ENCODE measurements at places on chromosomes 6 and 20.

- DNase-seq = no peak
Observed at GRCh38 chr6:135504734-135505133, 7.2 kb upstream of the AHI1 start.

GRCh38 chr6:147909640-147910039 lies 401.1 kb downstream of the SAMD5 start:
- DNase-seq = no peak

GRCh38 chr6:97668716-97669115 lies 385.7 kb upstream of the MMS22L start:
- DNase-seq = no peak

GRCh38 chr6:46011188-46012085 lies 4.2 kb downstream of the CLIC5 start:
- DNase-seq = no peak

- no peak for DNase-seq
Observed at GRCh38 chr20:49367113-49367512, 89.3 kb upstream of the ZNFX1 start.

- no peak for DNase-seq
Observed at GRCh38 chr6:132089173-132089572, 138.0 kb upstream of the CCN2 start.

DNA sequence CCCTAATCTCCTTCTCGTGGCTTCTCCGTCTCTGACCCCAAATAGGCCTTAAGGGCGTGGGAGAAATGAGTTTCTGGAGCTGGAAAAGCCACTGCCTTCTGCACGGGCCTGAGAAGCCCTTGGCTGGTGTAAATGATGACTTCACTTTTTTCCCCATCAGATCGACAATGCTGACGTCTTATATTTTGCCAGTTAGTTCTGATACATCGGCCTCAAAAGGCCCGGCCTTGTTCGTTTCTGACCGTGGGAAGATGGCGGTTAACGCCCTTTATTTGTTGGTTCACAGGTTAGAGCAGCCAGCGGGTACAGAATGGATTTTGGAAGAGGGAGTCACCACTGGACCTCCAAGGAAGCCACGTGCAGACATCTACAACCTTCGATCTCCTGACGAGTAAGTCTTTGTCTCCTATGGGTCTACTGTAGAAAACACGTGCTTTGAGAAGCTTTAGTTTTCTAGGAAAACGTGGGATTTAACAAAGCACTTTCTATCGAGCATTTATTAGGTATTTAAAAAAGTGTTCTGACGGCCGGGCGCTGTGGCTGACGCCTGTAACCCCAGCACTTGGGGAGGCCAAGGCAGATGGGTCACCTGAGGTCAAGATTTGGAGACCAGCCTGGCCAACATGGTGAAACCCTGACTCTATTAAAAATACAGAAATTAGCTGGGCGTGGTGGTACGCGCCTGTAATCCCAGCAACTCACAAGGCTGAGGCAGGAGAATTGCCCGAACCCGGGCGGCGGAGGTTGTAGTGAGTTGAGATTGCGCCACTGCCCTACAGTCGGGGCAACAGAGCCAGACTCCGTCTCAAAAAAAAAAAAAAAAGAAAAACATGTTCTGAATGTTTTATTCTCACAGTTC lies 1.2 kb upstream of the ZNFX1 start:
- peak; percentile 88 for DNase-seq

- DNase-seq = peak; percentile 52
Observed at GRCh38 chr6:111361648-111362047, 121.4 kb downstream of the REV3L start.

- DNase-seq = no peak
Observed at GRCh38 chr6:87538510-87539260, 51.1 kb downstream of the RARS2 start.

GRCh38 chr20:1945134-1945618 lies 48.7 kb downstream of the PDYN start:
- DNase-seq = no peak

DNA sequence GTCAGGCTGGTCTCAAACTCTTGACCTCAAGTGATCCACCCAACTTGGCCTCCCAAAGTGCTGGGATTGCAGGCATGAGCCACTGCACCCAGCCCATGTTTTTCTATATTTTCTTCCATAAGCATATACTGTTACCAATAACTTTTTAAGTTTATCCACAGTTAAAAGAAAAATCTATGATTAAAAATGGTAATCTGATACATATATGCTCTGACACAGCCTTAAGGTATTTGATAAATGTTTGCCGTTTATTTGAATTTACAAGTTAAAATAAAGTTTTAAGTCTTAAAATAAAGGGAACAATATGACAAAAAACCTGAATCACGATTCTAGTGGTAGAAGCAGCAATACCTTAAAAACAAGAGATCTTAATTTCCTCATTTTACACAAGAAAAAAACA lies 5.2 kb downstream of the STK38 start:
- DNase-seq = no peak

DNA sequence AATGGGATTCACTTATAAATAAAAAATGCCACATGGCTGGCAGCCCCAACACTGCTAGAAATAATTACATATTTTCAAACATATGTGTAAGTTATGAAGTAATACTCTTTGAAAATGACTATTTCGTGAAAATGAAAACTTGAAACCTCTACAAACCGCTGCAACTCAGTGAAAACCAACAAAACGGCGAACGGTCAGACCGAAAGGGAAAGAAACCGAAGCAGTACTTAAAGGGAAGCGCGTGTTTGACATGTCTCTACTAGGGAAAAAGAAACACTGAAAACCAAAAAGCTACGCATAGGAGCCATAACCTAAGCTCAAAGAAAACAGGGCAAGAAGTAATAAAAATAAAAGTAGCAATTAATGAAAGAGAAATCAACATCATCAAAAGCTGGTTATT lies 121.0 kb upstream of the GGTLC1 start:
- DNase-seq = no peak

Measured in erythroblast (primary cell).